Smooth muscle cell of the pulmonary artery (primary cell): ENCODE measurements at places on chromosomes 11 and 22. TPM values are rescaled to one million over a fixed set of nuclear protein-coding genes. Genes with fewer than 3 reads are reported as not detected.

The TBCEL gene
- total RNA-seq: 21.7 and 30.7 TPM in 2 replicates

The CD3G gene
- total RNA-seq: not detected in 2 replicates

The OR5L2 gene
- not detected in 2 replicates for total RNA-seq

The KDELR3 gene
- total RNA-seq: 134 and 166 TPM in 2 replicates

The FADS2 gene
- 215 and 339 TPM in 2 replicates for total RNA-seq

The VSIG10L2 gene
- not detected in 2 replicates for total RNA-seq

The SELENOH gene
- total RNA-seq: 49.5 and 83.5 TPM in 2 replicates

The PHOX2A gene
- not detected in 2 replicates for total RNA-seq

The PRG3 gene
- total RNA-seq: not detected in 2 replicates

The SCGB1C1 gene
- total RNA-seq: not detected in 2 replicates

The LPXN gene
- total RNA-seq: 2.3 and 7.2 TPM in 2 replicates

The BMAL1 gene
- 9.7 and 10.3 TPM in 2 replicates for total RNA-seq
